Left renal cortex interstitium (tissue), 4 donors: ENCODE measurements at places on chromosomes 3 and 15.

GRCh38 chr15:60264566-60264965 is 133.2 kb downstream of the ANXA2 start:
- DNase-seq: no peak

DNA sequence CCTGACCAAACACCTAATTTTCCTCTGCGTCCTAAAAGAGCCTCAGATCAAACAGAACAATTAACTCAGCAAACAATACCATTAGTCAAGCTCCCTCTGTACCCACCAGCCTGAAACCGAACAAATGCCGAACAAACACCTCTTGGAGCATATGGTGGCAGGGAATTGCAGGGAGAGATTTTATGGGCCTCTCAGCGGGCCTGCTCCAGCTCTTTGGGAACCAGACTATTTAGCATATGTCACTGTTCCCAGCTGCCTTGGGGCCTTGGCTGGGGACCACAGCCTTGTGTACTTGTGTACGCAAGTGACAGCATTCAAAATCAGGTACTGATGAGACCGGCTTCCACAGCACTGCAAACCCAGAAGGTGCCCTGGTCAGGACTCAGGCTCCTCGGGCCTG is 388.8 kb upstream of the PPP2R3A start:
- DNase-seq: no peak

DNA sequence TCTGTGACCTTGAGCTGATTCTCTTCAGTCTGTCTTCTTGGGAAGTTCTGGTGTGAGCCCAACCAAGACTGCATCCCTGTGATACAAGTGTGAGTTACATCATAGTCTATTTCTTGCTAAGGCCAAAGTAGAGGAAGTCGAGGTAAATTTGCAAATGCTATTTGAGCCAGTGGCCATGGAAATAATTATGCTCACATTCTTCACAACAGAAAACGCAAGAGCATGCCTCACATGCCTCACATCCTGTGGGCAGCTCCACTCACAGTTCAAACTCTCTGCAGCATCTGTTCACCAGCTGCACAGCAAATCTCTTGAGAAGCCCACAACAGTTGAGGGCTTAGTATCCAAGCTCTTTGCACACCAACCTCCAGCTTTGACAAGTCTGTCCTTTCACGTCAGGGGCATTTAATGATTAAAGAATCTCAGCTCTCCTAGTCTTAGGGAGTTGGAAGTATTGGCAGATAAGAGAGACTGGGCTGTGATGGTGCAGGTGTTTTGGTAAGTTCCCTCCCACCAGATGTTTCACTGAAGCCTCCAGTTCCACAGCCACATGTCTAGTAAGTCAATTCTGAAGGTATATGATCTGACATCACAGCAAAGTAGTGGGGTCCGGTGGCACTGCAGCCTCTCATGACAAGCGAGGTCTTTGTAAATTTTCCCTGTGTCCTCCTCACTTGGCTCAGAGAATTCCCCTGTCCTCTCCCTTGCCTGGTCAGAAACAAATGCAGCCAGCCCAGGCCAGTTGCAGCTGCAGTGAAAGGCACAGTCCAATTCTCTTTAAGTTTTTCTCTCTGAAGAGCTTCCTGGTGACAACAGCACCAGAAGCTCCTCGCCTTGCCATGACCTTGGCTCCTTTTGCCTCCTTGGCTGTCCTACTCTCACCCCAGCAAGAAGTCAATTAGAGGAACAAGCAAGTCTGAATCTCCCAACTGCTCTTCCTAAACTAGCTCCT is 166.1 kb downstream of the SSR3 start:
- DNase-seq: no peak

DNA sequence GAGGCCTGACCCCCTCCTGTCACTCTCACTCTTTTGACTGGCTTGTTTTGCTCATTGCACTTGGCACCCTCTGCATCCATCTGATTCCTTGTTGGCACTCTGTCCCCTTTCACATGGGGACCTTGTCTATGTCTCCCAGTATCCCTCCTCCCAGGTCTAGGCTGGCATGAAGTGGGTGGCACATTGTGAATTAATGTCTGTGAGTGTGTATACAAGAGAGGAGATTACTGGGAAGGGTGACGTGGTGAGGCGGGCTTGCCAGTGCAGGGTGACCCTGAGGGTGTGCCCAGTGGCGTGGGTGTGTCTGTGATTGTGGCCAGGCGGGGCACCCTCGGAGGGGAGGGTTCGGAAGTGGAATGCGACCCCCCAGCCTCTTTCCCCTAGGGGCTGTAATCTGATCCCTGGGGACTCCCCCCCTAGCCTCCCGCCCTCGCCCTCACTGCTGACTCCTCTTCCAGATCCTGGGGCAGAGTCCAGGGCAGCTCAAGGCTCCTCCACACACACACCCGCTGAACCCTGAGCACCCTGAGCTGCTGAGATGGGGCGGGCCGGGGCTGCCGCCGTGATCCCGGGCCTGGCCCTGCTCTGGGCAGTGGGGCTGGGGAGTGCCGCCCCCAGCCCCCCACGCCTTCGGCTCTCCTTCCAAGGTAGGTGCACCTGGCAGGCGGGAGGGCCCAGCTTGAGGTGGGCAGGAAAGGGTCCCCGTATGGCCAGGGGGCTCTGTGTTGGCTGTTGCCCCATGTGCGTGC is at the start of gene SEMA3B:
SEMA3B (plus strand) TSS at position 445 of the 749 bp plus-strand sequence; CDS start at position 539, 94 bp downstream.
- DNase-seq: no peak

DNA sequence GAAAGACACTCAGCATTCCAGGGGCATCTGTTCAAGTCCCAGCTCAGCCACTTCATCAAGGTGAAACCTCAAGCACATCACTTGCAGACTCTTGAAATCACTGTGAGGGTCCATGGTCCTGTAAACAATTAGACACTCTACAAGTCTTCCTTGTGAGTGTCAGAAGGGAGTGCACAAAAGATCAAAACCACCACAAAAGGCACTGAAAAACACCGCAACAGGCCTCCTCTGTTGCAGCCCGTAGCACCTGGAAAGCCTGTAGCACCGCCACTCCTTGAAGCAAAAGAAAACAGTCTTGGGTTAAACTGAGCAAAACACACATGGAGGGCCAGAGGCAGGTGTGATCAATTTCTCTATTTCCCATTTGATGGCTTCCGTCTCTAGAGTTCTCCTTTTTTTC is 63.8 kb upstream of the SNRK start:
- no peak for DNase-seq

DNA sequence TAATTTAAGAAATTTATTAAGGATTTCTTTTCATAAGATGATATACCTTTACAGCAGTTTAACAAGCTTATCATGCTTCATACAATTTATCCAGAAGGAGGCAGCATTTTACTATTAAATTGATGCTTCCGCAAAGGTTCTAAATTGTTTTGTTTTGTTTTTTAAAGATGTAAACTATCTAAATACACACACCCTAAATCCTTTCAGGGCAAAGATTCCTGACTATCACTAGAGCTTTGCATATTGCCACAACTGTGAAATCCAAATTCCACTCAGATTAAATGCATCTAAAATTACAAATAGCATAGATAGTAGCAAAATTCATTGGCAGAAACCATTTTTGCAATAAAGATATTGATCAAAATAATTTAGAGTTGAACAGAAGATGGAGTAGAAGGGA is 44.5 kb upstream of the CCNL1 start:
- DNase-seq: no peak

DNA sequence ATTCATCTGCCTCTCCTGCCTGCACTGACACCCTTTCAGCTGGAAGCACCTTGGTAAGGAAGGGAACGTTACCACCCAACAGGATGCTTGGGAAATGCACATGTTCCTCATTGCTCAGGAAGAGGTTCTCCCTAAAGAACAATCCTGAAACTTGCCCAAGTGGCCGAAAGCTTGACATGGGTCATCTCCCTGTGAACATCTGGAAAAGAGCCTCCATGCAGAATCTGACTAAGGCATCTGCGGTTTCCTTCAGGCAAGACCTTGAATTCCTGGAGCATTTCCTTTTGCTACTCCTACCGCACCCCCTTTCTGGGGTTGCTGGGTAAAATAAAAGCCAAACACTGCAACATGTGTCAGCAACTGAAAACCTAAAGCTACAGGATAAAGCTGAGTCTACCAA is 68.7 kb upstream of the SNRK start:
- DNase-seq: no peak

GRCh38 chr3:23830869-23831484 is 25.2 kb downstream of the UBE2E1 start:
- no peak for DNase-seq

DNA sequence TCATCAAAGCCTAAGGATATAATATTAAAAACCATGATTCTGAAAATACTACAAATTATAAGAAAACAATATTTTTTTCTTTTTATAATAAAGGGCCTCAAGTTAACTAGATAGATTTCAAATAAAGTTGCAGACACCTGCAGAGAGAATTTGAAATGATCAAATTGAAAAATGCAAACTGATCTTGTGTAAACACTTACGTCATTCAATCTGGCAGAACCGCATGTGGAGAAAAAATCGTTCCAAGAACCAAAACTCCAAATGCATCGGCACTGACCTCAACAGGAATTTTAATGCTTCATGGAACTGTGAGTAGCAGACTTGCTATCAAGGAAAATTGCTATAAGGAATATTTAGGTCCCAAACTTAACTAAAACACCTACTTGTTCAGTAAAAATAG is 17.2 kb downstream of the CPA3 start:
- no peak for DNase-seq

- DNase-seq: no peak
Measured at GRCh38 chr3:197686899-197687298, 49.8 kb downstream of the RUBCN start.

DNA sequence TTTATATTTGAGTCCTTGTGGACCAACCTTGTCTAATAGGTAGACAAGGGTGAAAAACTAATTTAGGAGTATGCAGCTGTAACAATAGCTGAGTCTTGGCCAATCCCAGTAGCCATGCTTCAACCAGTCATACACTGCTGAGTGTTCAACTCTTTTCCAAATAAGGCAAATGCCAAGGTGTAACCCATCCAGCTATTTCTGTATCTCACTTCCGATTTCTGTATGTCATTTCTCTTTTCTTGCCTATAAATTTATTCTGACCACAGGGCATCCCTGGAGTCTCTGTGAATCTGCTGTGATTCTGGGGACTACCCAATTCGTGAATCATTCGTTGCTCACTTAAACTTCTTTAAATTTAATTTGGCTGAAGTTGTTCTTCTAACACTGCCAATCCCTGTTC is 93.2 kb downstream of the MAGI1 start:
- no peak for DNase-seq

DNA sequence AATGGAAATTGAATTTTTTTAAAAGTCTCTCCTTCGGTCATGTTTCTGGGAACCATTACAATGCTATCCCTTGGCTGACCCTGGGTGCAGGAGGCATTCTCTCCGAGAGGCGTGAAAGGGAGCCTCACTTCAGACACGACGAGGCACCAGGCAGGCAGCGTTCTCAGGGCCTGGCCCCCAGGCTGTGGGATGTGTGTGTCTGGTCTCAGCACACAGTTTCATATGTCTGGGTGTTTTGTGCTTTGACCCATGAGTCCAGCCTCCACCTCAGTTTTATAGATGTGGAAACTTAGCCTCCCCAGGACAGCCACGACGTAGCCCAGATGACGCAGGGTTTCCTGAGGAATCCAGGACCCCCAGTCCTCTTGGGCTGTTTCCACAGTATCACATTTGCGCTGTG is 34.0 kb downstream of the FGD5 start:
- DNase-seq: no peak

DNA sequence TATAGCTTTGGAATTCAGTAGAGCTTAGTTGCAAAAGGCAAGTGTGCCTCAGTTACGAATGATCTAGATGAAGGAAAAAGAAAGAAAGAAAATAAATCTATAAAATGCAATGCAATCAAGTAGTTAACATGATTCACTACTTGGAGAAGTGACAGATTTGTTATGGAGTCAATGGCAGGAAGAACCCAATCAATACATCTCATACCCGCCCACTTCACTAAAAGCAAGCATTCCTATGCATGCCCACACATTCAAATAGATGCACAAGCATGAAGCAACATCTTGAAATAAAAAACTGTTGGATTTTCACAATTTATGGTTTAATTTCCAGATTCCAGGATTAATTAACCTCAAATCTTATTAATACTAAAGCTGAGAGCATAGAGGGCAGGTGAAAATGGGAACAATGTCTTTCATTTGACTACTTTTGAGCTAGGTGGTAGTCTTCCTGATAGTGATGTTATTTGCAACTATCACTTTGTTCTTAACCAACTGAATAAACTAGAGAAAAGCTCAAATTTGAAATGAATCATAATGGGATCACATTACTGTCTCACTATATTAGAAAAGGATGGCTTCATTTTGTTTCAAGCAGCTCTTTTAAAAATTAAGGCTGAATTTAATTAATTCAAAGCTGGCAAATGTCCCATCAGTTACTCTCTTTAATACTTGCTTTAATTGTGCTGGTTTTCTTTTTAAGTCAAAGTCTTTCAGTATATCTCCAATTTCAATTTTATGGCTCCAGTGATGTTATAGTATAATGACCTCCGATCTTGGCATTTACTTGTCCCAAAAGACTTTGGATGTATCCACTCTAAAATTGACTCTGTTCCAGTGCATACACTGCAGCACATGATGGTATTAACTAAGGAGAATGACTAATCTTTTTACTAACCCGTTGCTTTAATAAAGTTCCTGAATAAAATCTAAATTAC is 46.7 kb upstream of the CCDC50 start:
- no peak for DNase-seq

- DNase-seq: peak; percentile 12
Measured at GRCh38 chr3:125437631-125438435, 62.7 kb upstream of the ZNF148 start.

- DNase-seq: no peak
Measured at GRCh38 chr15:65777053-65777452, 15.0 kb downstream of the DENND4A start.

- no peak for DNase-seq
Measured at GRCh38 chr15:63166219-63166618, 8.9 kb upstream of the RPS27L start.

GRCh38 chr3:143736205-143736997 is 111.9 kb downstream of the SLC9A9 start:
- no peak for DNase-seq

DNA sequence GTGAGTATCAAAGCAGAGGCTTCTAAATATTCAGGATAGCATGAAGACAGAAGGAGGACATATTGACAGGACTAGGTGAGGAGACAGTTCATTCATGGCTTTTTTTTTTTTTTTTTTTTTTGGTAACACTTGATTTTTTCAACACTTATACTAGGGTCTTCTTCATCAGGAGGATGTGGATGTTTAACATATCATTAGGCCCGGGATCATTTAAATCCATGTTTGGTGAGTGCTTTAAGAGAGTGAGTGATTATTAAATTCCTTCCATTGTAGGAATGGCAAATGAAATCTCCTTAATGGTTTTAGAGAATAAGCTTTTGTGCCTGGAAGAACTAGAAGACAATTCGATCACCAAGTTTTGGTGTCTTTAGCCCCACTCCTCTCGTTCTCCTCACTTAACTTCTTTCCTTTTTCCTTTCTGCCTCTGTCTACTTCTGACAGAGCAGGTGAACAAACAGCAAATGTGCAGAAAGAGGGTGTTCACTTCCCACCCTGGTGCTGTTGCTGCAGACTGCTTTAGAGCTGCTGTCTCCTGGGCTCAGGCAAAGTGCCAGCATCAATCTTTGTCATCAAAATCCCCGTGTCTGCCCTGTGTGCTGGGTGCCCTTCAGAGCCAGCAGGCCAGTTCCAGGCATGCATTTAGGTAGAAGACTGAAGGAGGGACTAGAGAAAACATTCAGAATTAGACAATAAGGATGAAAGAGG is 35.6 kb upstream of the RAB11A start:
- DNase-seq: no peak
